Stimulated activated CD8-positive, alpha-beta memory T cell treated with anti-CD3 and anti-CD28 coated beads, Interleukin-4, amount 100 ng/mL, for 1 hour (primary cell): ENCODE measurements at places on chromosomes 11 and 22.

DNA sequence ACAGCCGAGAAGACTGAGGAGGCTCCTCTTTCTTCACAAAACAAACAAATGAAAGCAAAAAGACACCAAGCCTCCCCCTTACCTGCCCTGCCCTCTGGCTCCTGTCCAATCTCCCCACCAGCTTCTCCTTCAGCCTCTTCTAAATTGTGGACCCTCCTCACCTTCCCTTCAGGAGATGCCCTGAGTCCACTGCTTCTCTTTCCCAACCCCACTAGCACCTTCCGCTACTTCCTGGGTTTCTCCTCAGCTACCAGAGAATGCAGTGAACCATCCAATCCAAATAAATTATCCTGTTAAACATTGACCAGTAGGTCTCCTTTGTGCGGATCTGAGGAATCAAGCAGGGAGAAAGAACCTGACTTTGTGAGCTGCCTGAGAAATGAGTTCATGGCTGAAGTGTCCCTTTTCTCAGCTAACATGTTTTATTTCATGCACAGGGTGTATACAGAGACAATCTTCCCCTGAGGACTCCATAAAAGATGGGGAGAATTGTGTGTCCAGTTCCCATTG, 63.2 kb upstream of the VPREB1 start:
- DNase-seq = no peak

GRCh38 chr11:44804449-44805437, 78.0 kb downstream of the TSPAN18 start:
- no peak for DNase-seq

DNA sequence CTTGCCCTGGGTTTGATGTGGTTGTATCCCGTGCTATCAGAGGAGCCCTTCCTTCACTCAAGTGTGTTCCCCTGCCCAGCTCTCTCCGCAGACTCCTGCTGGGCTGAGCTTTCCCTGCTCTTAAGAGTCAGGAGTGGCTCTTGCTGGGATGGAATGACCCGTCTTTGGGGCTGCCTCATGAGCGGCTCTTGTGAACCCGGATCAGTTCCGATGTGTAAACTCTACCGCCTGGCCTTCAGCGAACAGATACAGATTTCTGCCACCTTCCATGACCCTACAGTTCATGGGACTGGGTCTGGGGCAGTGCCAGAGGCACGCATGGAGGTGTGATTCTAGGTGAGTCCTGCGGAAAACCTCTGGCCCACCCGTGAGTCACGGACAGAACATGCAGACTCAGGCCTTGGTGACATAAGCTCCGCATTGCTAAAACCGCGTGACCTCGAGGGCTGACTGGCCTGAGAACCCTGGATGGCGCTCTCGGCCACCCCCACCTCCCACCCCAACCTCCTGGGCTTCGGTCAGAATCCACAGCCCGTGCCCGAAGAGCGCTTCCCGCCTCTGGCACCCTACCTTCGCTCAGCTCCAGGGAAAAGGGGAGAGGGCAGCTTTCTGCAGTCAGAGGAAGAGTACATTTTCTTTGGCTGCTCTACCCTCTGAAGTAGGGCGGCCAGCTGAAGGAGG, 1.3 kb upstream of the ZBTB16 start:
- no peak for DNase-seq

- DNase-seq = no peak
These were observed 39.4 kb downstream of the ABTB2 start for GRCh38 chr11:34318111-34319037.

- DNase-seq = no peak
These were observed 78.9 kb downstream of the SFI1 start for GRCh38 chr22:31575190-31575589.

GRCh38 chr11:130629039-130629438, 180.6 kb downstream of the ADAMTS15 start:
- no peak for DNase-seq

- DNase-seq = no peak
These were observed 71.8 kb upstream of the ADORA2A start for GRCh38 chr22:24355574-24355973.

DNA sequence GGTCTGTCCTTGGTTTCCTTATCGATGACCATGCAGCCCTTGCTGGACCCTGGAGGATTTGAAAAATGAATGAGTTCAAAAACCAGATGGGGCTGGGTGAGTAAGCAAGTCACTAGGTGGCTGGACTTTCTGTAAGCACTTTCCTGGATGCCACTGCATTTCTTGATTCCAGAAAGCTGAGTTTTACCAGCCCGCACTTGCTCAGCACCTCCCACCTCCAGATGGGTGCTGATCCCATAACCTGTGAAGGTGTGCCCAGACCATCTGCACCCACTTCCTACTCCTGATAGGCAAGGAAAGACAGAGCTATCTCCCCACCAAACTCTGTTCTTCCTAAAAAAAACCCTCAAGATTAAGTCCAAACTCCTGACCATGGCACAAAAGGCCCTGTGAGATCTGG, 21.1 kb downstream of the ASCC2 start:
- no peak for DNase-seq

GRCh38 chr11:105553025-105553424, 56.8 kb upstream of the GRIA4 start:
- no peak for DNase-seq
